NCI-H1105 (cell line): ENCODE measurements at places on chromosomes 5 and 9.

GRCh38 chr5:6592601-6593000 lies 40.2 kb downstream of the NSUN2 start:
- DNase-seq, result no peak

GRCh38 chr9:5569409-5569808 lies 59.1 kb downstream of the PDCD1LG2 start:
- DNase-seq, result no peak

DNA sequence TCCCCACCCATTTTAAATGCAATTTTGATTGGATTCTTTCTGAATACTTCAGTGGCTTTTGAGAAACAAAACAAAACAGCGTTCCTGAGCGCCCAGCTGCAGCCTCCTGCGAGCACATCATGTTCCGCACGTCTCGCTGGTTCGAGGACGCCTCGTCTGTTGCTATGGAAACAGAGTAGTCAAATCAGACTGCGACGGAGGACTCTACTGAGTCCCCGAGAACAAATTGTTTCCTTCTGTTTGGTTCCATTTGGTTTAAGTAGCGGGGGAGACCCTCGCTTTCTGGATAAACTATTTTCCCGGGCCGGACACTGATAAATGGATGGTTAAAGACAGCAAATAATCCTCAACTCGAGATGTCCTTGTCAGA lies 69.0 kb downstream of the SLC28A3 start:
- DNase-seq, result no peak

GRCh38 chr9:73284377-73284776 lies 132.7 kb downstream of the ANXA1 start:
- no peak for DNase-seq

DNA sequence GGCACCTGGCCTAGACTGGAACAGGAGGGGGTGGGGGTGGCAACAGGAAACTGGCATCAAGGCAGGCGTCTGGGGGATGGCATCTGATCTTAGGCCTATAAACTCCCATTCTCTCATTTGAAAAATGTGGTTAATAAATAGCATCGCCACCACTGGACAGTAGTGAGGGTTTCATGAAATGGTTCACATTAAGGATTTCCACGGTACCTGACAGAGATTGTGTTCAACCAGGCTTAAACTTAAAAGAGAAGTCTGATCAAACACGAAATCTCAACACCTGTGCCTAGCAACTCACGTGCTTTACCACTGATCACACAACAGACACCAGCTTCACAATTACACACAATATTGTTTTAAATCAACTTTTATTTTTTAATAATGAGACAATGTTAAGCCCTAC lies 3.0 kb downstream of the DENND1A start:
- DNase-seq, result no peak

- DNase-seq, result no peak
Observed at GRCh38 chr5:38117784-38118479, 140.4 kb upstream of the EGFLAM start.

DNA sequence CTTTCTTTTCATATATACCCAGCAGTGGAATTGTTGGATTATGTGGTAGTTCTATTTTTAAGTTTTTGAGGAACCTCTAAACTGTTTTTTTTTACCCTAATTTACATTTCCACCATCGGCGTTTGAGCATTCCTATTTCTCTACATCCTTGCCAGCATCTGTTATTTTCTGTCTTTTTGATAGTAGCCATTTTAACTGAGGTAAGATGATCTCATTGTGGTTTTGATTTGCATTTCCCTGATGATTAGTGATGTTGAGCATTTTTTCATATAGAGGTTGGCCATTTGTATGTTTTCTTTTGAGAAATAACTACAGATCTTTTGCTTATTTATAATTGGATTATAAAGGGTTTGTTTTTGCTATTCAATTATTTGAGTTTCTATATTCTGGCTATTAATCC lies 71.7 kb upstream of the TNC start:
- no peak for DNase-seq

- DNase-seq, result no peak
Observed at GRCh38 chr9:100473276-100474081, 530 bp downstream of the TMEFF1 start.

DNA sequence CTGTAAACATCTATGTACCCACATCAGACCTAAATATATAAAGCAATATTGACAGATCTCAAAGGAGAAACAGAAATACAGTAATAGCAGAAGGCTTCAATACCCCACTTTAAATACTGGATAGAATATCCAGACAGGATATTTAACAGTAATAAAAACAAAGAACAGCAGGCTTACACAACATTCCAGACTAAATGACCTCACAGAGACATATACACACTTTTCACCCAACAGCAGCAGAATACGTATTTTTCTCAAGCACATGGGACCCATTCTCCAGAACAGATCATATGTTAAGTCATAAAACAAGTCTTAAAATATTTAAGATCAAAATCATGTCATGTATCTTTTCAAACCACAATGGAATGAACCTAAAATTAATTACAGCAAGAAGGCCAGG lies 76.8 kb downstream of the CAMSAP1 start:
- no peak for DNase-seq

DNA sequence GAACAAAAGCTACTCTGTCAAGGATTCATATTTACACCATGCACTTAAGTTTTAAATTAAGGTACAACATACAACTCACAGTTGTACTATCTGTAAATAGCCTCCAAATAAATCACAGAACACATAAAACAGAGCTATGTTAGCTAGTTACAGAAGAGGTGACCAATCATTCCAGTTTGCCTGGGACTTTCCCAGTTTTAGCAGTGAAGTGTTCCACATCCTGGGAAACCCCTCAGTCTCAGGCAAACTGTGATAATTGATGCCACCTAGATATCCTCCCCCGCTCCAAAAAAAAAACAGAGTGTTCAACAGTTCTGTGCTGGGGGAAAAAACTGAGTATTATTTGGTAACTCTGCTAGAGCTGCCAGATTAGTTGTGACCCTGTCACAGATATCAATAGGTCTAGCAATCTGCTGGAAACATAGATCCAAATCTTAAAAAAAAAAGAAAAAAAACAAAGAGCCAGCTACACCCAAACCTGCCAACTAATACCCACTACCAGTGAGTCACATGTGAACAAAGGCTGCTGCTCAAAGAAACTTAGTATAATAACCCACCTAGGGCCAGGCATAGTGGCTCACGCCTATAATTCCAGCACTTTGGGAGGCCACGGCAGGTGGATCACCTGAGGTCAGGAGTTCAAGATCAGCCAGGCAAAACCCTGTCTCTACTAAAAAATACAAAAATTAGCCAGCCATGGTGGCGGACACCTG lies 5.7 kb downstream of the TBCA start:
- no peak for DNase-seq

DNA sequence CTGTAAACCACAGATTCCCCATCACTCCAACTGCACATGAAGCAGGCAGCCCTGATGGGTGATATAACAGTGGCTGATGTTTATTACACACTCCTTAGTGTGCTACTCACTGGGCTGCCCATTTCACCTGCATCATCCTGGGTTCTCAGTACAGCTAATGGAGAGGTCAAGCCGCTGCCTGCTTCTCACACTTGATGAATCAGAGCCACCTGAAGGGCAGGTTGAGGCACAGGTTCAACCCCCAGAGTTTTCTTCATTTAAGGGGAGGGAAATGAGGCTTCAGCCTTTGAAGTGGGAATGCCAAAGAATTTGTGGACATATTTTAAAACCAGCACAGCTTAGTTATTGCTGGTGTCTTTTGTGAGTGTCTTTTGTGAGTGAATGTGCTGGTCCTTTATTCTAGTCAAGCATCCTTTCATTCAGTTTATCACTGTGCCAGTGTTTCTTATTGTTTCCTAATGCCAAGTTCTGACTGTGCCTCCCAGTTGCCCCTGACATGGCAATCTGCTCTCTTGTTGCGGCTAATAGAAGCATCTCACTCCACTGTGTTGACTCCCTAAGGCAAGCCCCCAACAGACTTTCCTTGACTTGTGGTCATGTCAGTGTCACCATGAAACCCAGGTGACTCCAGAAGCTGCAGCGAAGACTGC lies 109.2 kb downstream of the FBXL7 start:
- no peak for DNase-seq

DNA sequence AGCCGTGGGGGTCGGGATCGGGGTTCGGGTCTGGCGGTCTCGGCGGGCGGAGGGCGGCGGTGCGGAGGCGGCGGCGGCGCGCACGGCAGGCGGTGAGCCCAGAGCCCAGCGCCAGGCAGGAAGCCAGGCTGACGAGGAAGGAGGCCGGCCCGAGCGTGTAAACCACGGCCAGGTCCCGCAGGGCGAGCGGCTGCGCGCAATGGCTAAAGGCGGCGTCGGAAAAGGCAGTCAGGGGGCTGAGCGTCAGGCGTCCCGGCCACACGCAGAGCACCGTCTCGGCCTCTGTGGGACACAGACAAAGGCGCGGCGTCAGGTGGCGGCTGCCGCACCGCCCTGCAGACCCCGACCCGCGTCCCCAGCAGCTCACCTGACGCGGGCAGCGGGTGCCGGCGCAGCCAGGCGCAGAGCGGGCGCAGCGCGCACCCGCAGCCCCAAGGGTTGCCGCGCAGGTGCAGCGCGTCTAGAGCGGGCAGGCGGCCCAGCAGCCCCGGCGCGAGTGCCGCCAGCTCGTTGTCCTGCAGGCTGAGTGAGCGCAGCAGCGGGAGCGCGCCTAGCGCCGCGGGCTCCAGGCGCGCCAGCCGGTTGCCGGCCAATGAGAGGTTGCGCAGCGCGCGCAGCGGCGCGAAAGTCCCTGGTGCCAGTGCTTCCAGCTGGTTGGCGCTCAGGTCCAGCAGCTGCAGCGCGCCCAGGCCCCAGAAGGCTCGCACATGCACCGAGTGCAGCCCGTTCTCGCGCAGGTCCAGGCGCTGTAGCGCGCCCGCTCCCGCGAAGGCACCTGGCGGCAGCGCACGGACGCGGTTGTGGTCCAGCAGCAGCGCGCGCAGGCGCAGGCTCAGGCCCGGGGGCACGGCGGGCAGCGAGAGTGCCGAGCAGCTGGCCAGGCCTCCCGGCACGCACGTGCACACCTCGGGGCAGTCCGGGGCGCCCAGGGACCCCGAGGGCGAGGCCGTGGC lies 671 bp downstream of the LRRC26 start:
- peak; percentile 75 for DNase-seq

DNA sequence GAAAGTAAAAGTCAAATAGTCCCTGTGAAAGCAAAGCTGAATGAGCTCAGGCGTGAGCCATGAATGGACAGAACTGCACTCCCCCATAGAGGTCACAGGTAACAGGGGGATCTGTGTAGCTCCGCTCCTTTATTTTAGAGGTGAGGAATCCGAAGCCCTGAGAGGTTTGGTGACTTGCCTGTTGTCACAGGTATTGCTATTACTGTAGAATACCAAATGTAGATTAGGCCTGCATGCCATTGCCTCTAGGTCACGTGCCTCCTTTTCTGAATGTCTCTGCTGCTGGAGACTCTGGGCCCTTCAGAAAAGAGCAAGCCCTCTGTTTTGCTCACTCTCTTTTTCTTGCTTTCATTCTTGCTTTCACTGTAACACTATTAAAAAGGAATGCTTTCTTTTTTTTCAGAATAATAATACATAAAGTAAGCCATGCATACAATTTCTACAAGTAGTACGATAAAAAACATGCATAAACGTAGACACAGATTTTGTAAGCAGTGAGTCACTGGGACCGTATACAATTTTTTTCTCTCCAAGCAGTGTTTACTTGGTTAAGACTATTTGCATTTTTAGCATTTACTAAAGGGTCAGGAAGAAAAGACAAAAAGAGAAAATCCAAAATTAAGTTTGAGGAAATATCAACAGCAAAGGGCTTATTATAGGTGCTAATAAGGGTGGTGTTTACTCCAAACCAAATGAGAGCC lies 568.7 kb upstream of the ADAMTS16 start:
- no peak for DNase-seq

- no peak for DNase-seq
Observed at GRCh38 chr9:37329576-37329975, 92.9 kb upstream of the GRHPR start.

- no peak for DNase-seq
Observed at GRCh38 chr5:150469718-150470469, 20.4 kb upstream of the RPS14 start.

- no peak for DNase-seq
Observed at GRCh38 chr5:128551476-128551875, 13.4 kb upstream of the FBN2 start.

DNA sequence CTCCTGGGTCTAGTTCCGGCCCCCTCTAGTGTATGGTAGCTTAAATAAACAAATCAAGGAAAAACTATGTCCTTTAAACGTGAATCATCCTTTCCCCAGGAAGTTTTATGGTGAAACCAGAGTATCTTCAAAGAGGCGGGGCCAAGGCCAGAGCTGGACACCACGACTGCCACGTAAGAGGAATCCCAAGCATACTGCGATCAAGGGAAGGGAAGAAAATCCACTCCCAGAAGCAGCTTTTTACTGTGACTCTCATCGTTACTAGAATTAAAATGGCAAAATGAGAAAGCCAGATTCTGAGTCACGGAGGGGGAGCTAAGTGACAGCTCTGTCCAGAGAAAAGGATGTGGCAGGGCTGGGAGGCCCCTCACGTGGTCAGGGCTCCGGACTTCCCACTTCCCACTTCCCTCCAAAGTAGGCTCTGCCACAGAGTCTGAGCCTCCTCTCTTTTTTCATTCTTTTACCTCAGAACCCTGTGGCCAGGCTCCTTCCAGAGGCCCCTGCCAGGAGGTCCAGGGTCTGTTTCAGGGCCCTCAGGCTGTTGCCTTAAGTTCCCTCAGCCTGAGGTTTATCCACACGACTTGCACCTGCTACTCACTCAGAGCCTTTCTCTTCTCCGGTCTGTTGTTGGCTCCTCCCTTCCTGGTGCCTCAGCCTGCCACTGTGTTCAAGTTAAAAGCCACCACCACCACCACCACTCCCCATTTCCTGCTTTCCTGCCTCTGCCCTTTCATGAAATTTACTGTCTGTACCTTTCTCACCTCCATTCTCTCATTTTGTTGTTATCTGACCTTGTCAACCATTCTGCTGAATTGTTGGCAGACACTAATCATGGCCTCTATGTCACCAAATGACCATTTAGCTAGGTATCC lies 1.4 kb upstream of the GLRX start:
- DNase-seq, result no peak

- no peak for DNase-seq
Observed at GRCh38 chr5:34998058-34998789, 49.5 kb downstream of the AGXT2 start.

DNA sequence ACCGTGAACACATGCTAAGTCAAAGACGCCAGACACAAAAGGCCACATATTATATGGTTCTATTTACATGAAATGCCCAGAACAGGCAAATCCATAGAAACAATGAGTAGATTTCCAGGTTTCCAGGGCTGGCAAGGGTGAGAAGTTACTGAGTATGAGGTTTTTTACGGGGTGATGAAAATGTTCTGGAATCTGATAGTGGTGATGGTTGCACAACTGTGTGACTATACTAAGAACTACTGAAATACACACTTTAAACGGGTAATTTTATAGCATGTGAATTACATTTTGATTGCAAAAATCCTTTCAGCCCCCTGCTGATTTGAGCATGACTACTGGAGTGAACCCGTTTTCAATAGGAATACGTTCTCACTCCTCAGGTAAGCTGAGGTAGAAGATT lies 46.7 kb upstream of the TBC1D9B start:
- no peak for DNase-seq

- DNase-seq, result no peak
Observed at GRCh38 chr5:5781335-5781734, 358.9 kb downstream of the ICE1 start.
